ENCODE measurements at places on chromosomes 6 and 20. TPM values are rescaled to one million over a fixed set of nuclear protein-coding genes. Genes with fewer than 3 reads are reported as not detected.

DNA sequence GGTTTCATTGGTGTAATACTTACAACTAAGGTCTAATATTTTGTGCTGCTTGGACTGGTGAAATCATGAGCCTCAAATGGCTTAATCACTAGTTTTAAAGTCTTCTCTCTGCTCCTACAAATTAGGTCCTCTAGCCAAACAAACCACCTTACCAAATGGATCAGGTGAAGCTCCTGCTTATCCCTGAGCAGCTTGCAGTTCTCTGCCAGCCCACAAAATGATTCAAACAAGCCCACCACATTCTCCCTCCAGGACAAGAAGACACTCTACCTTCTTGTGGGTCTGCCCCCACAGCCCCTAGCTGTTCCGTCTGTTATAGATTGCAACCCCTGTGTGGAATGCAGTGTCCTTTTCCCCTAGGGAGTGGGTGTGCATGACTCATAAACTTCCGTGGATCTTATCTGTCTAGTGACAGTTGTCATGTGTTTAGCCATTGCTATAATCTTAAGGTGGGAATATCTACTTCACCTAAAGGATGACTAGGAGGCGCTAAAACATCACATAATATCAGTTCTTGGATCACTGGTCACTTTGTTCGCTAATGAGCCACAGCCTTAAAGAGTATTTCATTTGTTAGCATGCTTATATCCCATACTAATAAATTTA, 940.5 kb upstream of the MANEA start:
- no peak overlapping the region for H3K27ac ChIP-seq
- no peak for DNase-seq
- H3K4me3 ChIP-seq = no peak overlapping the region
- H3K4me1 ChIP-seq = no peaks in the 10 kb centered on the region
- H3K27me3 ChIP-seq = no peaks in the 10 kb centered on the region

- no peak for DNase-seq
- no peak overlapping the region for H3K27ac ChIP-seq
- peaks cover 19% of the 10 kb centered on the region for H3K36me3 ChIP-seq
Observed at GRCh38 chr20:62314339-62314638, 11.5 kb downstream of the ADRM1 start.

- no peaks in the 10 kb centered on the region for H3K27me3 ChIP-seq
- peak; percentile 25 for DNase-seq
- no peaks in the 10 kb centered on the region for H3K36me3 ChIP-seq
Observed at GRCh38 chr6:151067684-151068596, 171.8 kb upstream of the AKAP12 start.

GRCh38 chr20:11907621-11908020, 10.1 kb upstream of the BTBD3 start:
- no peak overlapping the region for H3K27ac ChIP-seq
- DNase-seq = no peak
- no peaks in the 10 kb centered on the region for H3K27me3 ChIP-seq
- peaks cover 16% of the 10 kb centered on the region for H3K4me1 ChIP-seq

DNA sequence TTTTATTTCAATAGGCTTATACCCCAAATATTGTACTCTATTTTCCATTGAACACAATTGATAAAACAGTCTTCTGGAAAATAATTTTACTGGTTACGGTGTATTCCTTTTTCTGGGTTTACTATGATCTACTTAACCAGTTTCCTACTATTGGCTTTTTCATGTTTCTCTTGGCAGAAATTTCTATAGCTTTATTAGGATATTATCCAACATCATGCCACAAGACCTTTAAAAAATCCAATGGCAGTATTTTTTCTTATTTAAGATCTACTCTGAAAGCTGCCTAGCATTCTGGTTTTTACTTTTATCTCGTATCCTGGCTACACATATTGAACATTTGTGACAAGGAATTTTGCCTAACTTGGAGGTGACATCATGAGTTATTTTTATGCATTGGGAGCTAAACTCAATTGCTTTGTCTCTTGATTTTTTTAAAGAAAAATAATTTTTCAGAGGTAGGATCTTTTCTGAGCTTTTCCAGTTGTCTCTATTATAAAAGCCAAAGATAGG, 45.5 kb downstream of the SLC9A8 start:
- H3K4me3 ChIP-seq = no peak overlapping the region
- no peak for DNase-seq
- no peaks in the 10 kb centered on the region for H3K27me3 ChIP-seq
- H3K4me1 ChIP-seq = peaks cover 5% of the 10 kb centered on the region
- no peak overlapping the region for H3K27ac ChIP-seq

The FOXP4 gene
- 24.8 TPM for total RNA-seq

DNA sequence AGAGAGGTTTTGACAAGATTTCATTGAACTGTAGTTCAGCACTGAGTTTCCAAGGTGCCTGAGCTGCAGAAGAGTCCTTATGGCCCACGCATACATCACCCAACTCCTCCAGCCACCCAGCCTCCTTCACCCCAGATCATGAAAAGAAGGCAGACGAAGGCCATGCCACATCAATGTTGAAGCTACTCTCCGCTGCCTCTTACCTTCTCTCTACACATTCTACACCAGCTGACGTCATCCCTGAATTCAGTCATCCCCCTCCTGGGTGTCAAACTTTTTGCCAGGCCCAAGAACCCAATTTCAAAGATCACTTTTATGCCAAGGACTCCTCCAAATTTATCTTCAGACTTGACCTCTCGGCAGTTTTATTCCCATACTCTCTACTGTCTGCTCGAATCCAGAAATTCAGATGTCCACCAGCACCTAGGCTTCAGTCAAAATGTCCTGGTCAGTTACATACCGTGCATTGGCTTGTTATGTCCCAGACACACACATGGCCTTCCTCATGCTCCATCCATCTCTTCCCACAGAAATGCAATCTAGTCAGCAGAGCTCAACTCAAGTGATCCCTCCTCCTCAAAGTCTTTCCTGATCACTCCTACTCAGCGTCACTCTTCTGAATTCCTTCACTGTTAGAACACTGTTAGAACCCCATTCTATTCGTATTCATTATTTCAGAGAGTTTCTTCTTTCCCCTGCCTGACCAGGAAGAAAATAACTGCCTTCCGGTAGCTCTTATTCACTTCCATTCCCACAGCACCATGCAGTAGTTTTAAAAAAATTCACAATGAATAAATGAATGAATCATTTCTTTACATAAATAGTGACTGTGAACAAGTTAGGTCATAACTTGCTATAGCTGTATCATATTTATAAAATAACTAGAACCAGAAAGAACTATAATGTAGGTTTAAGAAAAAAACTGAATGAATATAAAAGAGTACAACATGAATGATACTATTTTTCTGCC, 11.5 kb downstream of the ATXN1 start:
- DNase-seq = no peak
- H3K27me3 ChIP-seq = no peaks in the 10 kb centered on the region
- H3K4me3 ChIP-seq = no peak overlapping the region
- peaks cover 14% of the 10 kb centered on the region for H3K4me1 ChIP-seq
- no peaks in the 10 kb centered on the region for H3K36me3 ChIP-seq

DNA sequence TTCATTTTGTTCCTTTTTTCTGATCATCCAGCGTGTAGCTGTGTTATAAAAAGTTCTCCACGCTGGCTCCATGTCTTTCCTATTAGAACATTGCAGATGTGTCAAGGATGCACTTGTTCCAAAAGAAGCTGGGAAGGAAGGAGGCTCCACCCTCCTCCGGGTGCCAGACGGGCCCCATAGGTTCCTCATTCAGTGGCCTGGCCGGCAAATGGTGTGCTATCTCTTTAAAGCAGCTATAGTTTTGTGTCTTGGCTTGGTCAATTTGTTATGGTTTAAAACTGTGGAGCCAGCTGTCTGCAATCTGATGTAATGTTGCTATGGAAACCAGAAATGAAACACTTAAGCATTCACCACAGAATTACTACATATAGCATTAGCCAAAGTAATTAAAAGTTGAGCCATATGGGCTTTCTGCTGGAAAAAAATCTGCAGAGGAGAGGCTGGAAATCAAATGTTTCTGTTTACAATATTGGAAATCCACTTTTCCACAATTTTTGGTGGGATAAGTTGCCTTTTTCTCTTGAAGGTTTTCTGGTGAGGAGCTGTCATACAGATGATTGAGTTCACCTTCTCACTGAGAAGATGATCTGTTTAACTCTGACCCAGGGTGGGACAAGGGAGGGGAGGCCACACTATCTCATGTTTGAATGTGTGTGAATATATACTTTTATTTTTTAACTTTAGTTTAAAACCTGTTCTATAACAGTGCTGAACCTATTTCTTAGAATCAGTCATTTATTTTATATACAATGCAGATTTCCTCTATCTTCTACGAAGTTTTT, 167.4 kb downstream of the SASH1 start:
- H3K27ac ChIP-seq = peak overlapping the region; percentile 46

DNA sequence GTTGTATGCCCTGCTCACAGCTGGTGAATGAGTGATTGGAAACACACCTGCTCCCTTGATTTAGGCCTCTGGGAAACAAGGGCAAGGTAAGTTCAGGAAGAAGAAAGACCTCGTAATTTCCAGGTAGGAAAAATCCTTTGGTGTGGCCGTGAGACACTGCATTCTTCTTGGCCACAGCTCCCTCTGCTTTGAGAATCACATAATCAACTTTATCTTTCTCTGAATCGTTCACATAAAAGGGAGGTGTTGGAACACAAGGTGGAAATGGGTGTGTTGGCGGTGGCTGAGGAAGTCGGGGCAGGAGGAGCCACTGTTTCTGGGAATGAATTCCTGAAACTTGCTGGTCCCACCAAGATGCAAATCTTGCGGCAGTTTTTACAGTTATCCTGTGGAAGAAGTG, 25.9 kb downstream of the FAM209B start:
- H3K4me3 ChIP-seq = no peak overlapping the region
- H3K27ac ChIP-seq = no peak overlapping the region
- no peak for DNase-seq
- H3K27me3 ChIP-seq = no peaks in the 10 kb centered on the region
- no peaks in the 10 kb centered on the region for H3K36me3 ChIP-seq
- no peaks in the 10 kb centered on the region for H3K4me1 ChIP-seq

The SLC26A8 gene
- total RNA-seq = not detected

DNA sequence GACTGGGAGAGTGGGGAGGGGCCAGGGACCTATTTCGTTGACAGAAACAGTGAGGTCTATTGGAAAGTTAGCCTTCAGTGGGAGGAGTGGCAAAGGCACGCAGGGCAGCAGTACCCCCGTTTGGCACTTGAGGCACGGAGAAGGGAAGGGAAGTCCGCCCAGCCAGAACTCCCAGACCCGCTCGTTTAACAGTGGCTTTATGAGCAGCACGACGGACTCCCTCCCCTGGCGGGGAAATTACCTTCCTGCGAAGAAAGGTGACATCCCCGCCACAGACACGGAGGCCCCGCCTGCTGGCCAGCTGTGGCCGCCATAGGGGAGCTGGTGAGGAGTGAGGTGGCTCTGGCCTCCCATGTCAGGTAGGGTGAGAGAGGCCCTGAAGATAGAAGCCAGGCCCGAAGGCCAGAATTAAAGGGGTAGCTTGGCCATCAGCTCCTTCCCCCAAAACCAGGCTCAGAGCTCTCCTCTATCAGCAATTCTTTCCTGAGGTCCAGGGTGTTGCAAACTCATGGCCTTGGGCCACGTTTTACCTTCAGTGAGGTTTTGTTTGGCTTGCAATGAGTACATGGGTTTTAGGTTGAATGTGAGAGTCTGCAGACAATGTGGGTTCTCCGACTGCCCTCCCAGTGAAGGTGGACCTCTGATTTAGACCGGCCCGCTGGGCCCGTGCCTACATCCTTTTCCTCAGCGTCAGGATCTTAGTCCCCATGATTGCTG, 123.7 kb downstream of the MRPL14 start:
- H3K36me3 ChIP-seq = no peaks in the 10 kb centered on the region
- H3K27ac ChIP-seq = no peak overlapping the region
- peaks cover 5% of the 10 kb centered on the region for H3K4me1 ChIP-seq
- no peak overlapping the region for H3K4me3 ChIP-seq

DNA sequence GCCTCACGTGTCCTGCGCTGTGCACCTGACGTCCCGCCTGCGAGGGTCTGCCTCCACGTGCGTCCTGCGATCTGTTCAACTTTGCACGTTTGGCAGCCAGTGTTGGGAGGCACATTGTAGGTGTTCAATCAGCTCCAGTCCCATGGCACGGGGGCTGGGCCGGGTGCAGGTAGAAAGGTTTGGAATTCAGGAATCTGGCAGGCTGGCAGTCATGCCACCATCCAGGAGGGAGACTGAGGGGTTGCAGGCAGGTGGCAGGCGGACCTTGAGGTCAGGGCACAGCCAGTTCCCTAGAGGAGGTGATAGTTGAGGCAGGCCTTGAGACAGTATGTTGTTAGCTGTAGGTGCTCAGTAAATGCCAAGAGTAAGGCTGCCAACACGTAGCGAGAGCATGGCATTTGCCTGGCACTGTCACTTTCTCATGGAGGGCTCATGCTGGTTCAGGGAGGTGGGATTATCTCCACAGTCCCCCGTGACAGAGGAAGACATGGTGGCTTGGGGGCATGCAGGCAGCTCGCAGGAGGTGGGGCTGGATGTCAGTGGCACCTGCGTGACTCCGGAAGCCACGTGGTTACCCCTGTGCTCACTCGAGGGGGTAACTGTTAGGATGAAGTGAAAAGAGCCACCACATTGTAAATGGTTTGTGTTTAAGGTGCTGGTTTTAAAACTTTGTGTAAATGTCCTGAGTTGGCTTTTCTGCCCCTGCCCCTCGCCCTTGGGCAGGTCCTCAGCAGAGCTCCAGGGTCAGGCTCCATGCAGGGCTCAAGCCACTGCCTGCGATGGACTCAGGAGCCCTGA, 111.8 kb upstream of the FRMD1 start:
- H3K4me1 ChIP-seq = peaks cover 7% of the 10 kb centered on the region
- no peak for DNase-seq
- H3K36me3 ChIP-seq = no peaks in the 10 kb centered on the region
- H3K27ac ChIP-seq = no peak overlapping the region
- no peak overlapping the region for H3K4me3 ChIP-seq

DNA sequence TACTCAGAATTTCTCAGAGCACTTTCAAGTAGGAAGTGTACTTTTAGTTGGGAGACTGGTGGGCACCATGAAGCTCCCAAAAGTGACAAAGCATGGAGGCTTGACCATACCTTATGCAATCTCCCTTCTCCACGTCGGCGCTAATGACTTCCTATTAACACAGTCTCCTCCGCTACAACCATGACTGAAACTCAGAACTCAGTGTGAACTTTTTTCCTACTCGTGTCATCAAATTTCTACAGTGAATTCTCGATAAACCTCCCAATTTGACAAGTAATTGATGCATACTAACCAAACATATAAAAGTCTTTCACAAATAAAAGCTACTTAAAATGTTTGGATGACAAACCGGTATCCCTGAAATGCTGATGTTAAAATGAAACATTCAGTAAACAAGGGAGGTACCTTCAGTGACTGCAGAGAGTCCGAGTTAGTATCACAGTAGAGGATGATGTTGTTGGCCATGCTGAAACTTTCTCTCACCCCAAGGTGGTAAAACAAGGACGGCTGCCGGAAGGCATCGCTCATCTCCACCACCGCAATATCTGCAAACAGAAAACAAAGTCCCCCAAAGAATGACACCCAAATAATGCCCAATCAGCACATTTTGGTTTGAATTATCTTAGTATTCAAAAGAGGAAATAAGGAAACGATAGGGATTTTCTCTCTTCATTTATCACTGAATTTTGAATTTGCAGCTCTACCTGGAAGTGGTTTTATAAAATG, 72.1 kb downstream of the MAP3K5 start:
- H3K4me1 ChIP-seq = no peaks in the 10 kb centered on the region
- H3K4me3 ChIP-seq = no peak overlapping the region
- no peaks in the 10 kb centered on the region for H3K27me3 ChIP-seq
- no peak overlapping the region for H3K27ac ChIP-seq
- no peaks in the 10 kb centered on the region for H3K36me3 ChIP-seq
- no peak for DNase-seq
